ENCODE measurements at places on chromosomes 2 and 18.

DNA sequence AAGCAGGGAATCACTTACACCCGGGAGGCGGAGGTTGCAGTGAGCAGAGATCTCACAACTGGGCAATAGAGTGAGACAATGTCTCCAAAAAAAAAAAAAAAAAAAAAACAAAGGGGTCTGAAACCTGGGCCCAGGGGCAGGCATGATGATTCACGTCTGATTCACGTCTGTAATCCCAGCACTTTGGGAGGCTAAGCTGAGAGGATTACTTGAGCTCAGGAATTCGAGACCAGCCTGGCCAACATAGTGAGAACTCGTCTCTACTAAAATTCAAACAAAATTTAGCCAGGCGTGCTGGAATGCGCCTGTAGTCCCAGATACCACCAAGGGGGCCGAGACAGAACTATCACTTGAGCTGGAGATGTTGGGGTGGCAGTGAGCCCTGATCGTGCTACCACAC, 30.3 kb downstream of the TEX44 start:
- no peak for DNase-seq

- DNase-seq = no peak
Observed at GRCh38 chr2:98455494-98455976, 10.9 kb downstream of the INPP4A start.

DNA sequence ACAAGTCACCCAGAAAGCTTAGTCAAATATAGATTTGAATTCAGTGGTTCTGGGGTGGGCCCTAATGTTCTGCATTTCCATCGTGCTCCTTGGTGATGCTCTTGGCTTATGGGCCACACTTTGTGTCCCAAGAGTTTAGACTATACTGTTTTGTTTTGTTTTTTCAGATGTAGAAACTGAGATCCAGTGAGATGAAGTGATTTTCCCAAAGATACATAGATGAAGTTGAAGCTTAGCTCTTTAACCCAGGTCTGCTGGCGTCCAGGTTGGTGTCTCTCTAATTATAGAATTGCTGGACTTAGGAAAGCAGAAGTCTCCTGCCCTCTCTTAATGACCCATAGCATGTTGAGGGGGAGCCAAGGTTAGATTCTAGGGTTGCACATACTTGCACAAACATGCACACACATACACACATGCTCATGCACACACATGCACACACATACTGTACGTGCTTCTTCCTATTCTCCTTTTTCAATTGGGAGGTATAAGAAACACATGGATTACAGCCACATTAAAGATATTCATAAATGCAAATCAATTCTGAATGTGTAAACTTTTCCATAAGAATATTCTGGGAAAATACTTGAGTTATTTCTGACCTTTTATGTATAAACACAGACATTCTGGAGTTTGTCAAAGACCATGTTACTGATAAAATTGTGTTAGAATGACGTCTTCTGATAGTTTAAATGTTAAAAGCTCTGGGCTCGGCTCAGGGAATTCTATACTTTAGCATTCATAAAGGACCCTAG, 41.3 kb upstream of the IL1R1 start:
- no peak for DNase-seq

DNA sequence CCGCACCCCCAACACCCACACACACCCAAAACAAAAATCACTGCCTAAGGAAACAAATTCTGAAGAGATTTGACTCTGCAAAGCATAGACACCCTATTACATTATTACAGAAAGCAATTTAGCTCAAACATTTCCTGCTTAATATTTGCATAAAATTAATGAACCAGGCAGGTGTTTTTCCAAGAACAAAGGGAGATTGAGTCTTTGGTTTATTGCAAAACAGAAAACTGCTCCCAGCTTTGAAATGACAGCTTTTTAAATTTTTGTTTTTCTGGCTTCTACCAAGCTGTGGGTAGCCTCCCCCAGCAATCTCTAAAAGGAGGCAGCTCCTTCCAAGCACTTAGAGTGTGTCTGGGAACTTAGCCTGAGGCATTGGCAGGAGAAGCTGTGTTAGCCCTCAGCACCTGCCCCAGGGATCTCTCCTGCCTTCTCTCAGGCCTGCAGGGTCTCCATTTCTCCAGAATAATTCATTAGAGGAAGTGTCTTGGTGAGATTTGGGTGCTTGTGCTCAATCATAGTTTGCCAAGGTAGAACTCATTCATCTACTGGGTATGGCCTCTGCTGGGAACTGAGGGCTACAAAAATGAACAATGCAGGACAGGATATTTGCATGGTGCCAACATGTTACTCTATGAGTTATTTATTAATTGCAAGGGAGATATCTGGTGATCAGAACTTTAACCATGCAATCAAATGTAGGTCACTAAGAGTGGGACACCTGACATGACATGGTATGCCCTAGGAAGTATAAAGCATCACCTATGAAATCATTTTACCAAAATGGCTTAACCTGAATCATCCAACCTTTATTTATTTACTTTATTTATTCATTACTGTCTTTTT, 58.7 kb downstream of the B3GNT2 start:
- DNase-seq = no peak

GRCh38 chr18:27411013-27411412, 225.9 kb upstream of the CHST9 start:
- DNase-seq = no peak

GRCh38 chr2:14903709-14904374, 271.3 kb downstream of the LRATD1 start:
- peak; percentile 38 for DNase-seq

- DNase-seq = no peak
Observed at GRCh38 chr2:145807554-145807953, 1287.6 kb upstream of the ZEB2 start.

- no peak for DNase-seq
Observed at GRCh38 chr2:101770726-101771125, 73.2 kb downstream of the MAP4K4 start.

DNA sequence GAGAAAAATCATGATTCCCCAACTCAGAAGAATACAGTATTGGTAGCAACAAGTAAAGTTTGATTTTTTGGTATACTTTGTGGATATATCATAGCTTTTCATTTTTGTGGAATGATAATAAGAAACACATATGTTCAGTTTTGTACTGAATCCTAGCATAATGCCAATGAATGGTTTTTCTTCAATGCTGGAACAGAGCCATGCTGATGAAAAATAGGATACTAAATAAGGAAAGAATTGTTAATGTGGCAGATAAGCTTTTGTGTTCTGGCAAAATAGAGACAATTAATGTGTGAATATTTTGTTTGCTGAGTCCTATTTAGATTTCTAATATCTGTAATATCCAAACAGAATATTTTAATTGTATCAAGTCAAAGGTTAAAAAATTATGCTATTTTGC, 21.9 kb downstream of the CD28 start:
- DNase-seq = no peak

GRCh38 chr2:207805566-207806226, 36.0 kb upstream of the FZD5 start:
- DNase-seq = no peak

- DNase-seq = no peak
Observed at GRCh38 chr2:229650901-229651300, 63.5 kb downstream of the DNER start.

- no peak for DNase-seq
Observed at GRCh38 chr2:111905990-111906735, 7.8 kb downstream of the MERTK start.

DNA sequence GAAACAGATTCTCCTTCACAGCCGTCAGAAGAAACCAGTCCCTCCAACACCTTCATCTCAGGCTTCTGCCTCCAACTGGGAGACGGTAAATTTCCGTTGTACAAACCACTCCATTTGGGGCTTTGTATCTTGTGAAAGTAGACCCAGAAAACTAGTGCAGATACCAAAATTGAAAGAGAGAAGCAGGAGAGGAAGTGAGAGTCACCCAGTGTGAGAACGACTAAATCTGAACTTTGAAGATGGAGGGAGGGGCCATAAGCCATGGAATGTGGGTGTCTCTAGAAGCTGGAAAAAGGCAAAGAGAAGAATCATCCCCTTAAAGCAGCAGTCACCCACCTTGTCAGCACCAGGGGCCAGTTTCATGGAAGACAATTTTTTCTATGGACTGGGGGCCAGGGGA, 88.3 kb upstream of the LRATD1 start:
- no peak for DNase-seq

- DNase-seq = no peak
Observed at GRCh38 chr18:2485983-2486382, 85.3 kb downstream of the METTL4 start.

GRCh38 chr2:136107051-136108033, 10.6 kb downstream of the CXCR4 start:
- DNase-seq = no peak

- DNase-seq = no peak
Observed at GRCh38 chr2:68318914-68319397, 793 bp downstream of the CNRIP1 start.

GRCh38 chr2:112273349-112273748, 2.0 kb upstream of the ZC3H6 start:
- DNase-seq = no peak

GRCh38 chr2:240711701-240712100, 20.0 kb downstream of the AQP12A start:
- DNase-seq = no peak

GRCh38 chr2:157492189-157492773, 48.4 kb upstream of the CYTIP start:
- peak; percentile 73 for DNase-seq

GRCh38 chr2:59529726-59530125, 1023.7 kb downstream of the BCL11A start:
- no peak for DNase-seq

- DNase-seq = no peak
Observed at GRCh38 chr18:33135951-33136660, 304.4 kb downstream of the CCDC178 start.

DNA sequence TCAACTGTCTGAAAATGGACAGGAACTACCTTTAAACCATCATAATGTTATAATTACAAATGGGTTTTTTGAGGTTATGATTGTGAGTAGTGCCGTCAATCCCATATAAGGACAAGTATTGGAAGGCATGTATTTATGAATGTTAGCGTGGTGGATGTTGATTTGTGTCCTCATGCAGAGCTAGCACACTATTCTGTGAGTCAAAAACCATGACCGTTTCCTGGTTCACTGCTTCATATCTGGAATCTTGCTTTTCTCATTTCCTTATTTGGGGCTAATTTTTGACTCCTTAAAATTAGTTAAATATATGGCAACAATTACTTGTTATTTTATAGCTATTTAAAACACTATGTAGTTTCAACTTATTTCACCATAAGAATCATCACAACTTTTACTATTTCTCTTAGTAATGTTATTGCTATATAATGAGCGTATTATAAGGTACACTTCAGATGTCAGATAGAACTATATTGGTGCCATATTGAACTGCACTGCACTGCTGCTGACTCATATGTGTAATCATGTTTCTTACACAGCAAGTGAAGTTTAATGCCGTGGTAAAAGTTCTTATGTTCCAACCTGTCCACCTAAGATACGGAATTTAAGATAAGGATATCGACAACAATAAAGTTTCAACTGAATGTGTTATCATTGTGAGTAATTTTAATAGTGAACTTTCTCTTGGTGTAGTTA, 192.8 kb downstream of the PTGR3 start:
- DNase-seq = no peak

DNA sequence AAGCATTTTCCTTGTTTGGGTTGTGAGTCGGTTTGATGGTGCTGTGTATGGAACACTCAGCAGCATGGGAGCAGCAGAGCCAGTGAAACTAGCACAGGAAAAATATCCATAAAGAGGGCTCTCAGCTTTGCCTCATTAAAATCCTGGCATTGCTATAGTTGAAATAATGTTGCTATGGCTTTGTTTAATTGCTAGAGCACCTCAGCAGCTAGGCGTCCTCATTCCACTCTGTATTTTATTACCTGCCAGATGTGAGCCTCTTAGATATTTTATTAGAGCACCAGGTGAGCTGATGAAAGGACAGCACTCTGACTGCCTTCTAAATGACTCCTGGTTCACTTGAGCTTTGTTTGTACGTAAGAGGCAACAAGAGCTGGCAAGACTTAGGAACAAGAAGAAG, 232.4 kb downstream of the MTX2 start:
- no peak for DNase-seq

DNA sequence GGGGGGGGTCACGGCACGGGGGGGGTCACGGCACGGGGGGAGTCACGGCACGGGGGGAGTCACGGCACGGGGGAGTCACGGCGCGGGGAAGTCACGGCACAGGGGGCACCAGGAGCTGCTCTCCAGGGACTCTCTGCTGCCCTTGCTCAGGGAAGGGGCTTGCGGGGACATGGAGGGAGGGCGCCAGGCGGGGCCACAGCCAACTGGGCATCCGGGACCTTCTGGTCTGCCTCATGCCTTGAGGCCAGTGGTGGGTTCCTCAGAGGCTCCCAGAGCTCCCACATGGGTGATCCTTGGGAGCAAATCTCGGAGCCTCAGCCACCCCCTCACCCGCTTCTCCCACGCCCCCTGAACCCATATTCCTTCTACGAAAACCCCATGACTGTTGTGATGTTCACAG, 55.8 kb upstream of the TMEM18 start:
- no peak for DNase-seq

DNA sequence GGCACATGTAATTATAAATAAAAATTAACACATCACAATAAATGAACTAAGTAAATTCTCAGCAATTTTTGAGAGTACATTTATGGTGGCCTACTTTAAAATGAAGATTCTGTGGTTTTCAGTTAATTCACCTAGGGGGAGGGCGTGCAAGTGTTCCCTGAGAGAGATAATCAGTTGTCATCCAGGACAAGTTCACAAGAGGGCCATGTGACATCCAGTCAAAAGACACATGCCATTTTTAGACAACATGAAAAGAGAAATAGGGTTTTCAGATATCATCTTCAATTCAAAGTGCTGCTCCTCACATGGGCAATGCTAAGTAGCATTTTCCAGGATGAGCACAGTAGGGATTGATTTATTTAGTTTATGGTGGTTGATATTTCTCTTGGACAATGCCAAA, 393.7 kb downstream of the STK39 start:
- DNase-seq = no peak

DNA sequence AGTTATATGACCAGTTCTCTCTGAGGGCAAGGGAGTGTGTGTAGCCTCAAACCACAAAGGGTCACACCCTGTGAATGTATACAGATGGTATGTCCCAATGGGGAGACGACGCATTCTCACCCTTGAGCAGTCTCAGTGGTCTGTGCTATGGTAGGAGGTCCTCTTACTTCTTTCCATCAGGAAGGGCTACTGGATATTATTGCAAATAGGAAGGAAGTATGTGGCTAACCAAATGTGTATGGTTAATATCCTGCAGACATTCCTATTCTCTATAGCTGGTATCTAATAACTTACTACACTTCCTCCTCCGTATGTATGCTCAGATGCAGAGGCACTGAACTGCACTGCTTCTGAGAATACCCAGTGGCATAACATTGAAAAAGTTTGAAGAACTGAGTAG, 306.7 kb upstream of the CCDC68 start:
- DNase-seq = no peak

GRCh38 chr2:216298719-216299495, 73.4 kb downstream of the MARCHF4 start:
- DNase-seq = no peak
